ENCODE measurements at places on chromosomes 3 and 15.

DNA sequence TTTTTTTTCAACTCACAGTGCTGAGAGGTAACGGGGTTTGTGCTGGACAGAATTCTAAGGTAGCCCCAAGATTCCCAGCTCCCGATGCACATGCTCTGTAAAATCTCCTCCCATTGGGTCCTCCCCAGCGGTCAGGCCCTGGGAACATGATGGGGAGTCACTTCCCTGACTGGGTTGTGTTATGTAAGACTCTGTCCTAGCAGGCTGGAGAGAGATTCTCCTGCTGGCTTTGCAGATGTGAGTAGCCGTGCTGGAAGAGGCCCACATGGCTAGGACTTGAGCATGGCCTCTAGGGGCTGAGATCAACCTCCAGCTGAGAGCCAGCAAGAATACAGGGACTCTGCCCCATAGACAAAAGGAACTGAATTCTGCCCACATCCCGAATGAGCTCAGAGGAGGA lies 83.7 kb upstream of the OXTR start:
- DNase-seq = no peak

DNA sequence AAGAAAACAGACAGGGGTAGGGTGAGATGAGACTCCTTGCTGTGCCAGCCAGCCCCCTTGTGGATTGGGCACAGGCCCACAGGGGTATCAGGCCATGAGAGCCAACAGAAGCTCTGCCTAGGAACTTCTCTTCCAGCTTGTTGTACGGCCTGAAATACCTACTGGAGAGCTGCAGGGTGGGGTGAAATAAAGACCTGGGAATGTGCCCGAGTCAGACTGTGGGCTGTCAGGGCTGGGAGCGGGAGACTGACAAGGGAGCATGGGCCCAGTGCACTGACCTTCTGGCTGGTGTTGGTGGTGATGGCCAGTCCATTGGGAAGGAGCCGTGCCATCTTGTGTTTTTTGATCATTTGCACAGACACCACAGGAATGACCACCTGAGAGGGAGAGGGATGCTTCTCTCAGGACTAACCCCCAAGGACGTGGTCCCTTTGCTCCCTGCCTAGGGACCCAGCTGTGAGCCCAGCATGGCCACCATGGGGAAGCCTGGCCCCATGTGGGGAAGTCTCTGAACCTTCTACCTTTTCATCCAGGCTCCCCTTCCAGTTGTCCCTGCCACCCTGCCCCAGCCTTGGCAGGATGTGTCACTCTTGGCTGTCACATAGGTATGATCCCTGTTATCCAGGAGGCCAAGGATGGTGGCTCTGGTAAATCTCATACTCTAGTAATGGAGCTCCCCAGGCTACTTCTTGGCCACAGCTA lies 30.7 kb downstream of the GRAMD2A start:
- DNase-seq = no peak

- no peak for DNase-seq
Observed at GRCh38 chr3:111769992-111770352, 89.1 kb upstream of the PHLDB2 start.

GRCh38 chr3:147705651-147706051 lies 296.5 kb downstream of the ZIC1 start:
- DNase-seq = no peak

- no peak for DNase-seq
Observed at GRCh38 chr3:130900959-130901358, 7.1 kb downstream of the ATP2C1 start.

- DNase-seq = no peak
Observed at GRCh38 chr3:2826453-2826852, 283.7 kb downstream of the IL5RA start.

DNA sequence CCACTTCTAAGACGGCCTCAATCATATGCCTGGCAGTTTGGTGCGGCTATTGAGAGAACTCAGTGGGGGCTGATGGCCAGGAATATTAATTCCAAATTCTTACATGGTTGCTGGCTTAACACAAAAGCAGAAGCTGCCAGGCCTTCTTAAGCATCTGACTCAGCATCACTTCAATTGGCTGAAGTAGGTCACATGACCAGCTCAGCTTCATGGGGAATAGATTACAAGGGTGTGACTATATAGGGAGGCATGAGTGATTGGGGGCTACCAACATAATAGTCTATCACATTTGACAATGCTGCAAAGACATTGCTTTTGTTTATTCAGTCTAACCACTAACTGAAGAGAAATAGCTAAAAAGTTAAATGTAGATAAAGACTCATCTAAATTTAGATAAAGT lies 101.6 kb upstream of the ANKRD28 start:
- no peak for DNase-seq

All from amygdala (tissue), 56 donors.